ENCODE measurements at places on chromosomes 7 and 10. TPM values are rescaled to one million over a fixed set of nuclear protein-coding genes. Genes with fewer than 3 reads are reported as not detected.

DNA sequence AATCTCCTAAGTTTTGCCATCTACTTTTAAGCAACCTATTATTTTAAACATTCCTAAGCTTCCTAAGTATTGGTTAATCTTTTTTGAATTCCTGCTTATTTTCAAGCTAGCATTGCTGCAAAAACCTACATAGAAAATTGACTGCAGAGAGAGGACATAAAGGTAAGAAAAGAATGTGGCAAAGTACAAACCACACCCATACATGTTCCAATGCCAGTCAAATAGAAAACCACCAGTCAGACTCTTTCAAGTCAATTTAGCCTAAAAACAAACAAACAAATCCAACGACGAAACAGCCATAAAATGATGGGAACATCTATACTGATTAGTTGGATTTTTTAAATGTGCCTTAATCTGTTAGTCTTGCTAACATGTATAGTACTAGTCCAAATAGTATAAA lies 804.8 kb downstream of the GRM8 start:
- H3K4me1 ChIP-seq = no peaks in the 10 kb centered on the region
- no peaks in the 10 kb centered on the region for H3K36me3 ChIP-seq
- no peak for DNase-seq
- no peaks in the 10 kb centered on the region for H3K27me3 ChIP-seq
- H3K4me3 ChIP-seq = no peak overlapping the region
- H3K27ac ChIP-seq = no peak overlapping the region

DNA sequence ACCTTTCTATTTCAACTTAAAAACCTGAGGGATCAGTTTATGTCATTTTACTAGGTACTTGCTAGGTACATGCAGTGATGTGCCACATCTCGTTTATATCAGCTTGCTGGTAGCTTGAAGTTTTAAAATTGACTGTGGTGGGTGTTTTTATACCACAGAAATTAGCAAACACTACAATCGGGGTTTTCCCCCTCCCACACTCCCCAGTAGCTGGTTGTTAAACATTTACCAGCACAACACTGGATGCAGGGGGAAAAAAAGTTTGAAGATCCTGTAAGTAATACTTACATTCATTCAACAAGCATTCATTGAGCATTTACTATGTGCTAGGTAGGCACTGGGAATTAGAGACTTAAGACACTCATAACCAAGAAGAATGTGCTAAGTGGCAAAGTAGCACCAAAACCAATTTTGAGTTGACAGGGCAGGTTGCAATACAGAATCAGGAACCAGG lies 32.6 kb downstream of the USP6NL start:
- no peak overlapping the region for H3K4me3 ChIP-seq
- no peaks in the 10 kb centered on the region for H3K36me3 ChIP-seq
- peaks cover 46% of the 10 kb centered on the region for H3K4me1 ChIP-seq
- peak; percentile 77 for DNase-seq
- peaks cover 5% of the 10 kb centered on the region for H3K27me3 ChIP-seq

GRCh38 chr10:2760736-2761135 lies 306.6 kb upstream of the PFKP start:
- H3K4me3 ChIP-seq = no peak overlapping the region
- peaks cover 21% of the 10 kb centered on the region for H3K27me3 ChIP-seq
- no peak for DNase-seq
- H3K27ac ChIP-seq = no peak overlapping the region
- no peaks in the 10 kb centered on the region for H3K4me1 ChIP-seq

- DNase-seq = no peak
- peaks cover 38% of the 10 kb centered on the region for H3K4me1 ChIP-seq
- peak overlapping the region; percentile 53 for H3K27ac ChIP-seq
Measured at GRCh38 chr10:6490614-6491013, 89.5 kb downstream of the PRKCQ start.

DNA sequence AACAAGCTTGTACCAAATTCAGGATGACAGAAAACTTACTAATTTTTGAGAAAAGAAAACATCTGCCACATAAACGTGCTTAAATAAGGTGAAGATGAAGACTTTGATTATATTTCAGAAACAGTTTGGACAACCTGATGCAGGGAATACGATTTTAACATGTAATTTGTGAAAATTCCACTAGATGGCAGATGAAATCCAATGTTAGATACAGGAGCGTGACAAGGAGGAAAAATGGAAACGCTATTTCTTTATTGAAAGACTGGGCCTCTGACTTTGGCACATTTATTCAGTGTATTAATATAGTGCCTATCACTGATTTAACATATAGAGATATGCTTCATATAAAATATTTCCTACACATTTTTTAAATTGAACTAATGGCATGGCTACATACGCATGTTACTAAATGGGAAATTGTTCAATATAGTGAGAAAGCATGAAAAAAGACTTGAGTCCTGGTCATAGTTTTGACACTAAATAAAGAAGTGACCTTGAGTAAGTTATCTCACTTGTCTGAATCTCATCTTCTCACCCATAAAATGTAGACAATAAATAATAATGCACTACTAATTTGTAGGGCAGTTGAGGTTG lies 60.7 kb downstream of the CD36 start:
- H3K4me3 ChIP-seq = no peak overlapping the region
- no peak for DNase-seq
- H3K36me3 ChIP-seq = no peaks in the 10 kb centered on the region
- H3K27me3 ChIP-seq = no peaks in the 10 kb centered on the region
- no peaks in the 10 kb centered on the region for H3K4me1 ChIP-seq

The PRSS37 gene
- total RNA-seq = not detected

The POMZP3 gene
- total RNA-seq = 9.9 TPM

The PBLD gene
- total RNA-seq = 1.1 TPM

The HTR7 gene
- total RNA-seq = not detected

The PHKG1 gene
- total RNA-seq = 1.2 TPM
